LNCaP clone FGC (cell line): ENCODE measurements at places on chromosomes 1 and 21.
A peak's percentile ranks its signal among the peaks of the same experiment; 100 is the strongest.

DNA sequence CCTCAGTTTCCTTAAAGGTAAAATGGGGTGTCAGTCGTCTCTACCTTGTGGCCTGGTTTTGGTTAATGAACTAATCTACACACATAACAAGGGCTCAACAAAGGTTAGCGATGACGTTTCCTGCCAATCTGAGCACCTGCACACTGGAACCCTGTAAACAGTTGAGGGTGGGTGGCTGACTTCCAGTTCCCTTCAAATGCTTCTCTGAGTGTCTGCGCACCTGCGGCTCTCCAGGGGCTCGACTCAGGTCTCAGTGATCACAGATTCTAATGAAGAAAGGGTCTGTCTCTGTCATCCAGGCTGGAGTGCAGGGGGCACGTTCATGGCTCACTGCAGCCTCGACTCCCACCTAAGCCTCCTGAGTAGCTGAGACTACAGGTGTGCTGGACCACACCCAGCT is 3.3 kb upstream of the AGPAT3 start:
- DNase-seq = no peak

DNA sequence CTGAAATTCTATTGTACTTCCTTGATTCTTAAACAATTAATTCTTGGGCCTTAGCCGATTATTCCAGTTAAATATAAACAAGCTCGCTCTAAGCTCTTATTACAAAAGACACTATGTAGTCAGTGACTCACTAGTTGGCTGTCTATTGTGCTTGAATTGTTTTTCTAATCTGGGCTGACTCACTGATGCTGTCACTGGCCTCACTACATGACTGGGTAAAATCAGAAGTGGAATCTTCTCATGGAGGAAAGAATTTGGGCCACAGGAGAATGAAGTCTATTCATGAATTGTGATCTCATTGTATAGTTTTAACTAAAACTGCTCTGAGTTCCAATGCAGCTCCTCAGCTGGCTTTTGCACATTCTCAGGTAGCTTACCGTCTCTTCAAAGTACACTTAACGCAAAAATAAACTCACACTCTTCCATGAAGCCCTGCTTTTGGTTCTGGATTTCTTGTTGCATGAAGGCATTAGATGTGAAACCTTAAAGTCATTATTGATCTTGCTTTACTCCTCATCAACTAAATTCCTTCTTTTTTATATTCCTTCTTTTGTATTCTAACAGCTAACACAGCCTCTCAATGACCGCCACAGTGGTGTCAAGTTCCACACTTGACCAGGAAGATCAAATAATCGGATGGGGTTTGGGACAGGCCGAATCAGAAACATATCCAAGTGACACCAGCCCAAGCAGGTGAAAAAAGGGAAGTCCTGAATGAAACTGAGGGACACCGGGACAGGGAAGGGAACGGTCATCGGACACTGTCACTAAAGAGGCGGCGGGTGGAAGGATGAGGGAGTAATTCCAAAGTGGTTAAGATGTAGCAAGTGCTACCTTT is 80.9 kb upstream of the LBR start:
- DNase-seq = peak; percentile 94

DNA sequence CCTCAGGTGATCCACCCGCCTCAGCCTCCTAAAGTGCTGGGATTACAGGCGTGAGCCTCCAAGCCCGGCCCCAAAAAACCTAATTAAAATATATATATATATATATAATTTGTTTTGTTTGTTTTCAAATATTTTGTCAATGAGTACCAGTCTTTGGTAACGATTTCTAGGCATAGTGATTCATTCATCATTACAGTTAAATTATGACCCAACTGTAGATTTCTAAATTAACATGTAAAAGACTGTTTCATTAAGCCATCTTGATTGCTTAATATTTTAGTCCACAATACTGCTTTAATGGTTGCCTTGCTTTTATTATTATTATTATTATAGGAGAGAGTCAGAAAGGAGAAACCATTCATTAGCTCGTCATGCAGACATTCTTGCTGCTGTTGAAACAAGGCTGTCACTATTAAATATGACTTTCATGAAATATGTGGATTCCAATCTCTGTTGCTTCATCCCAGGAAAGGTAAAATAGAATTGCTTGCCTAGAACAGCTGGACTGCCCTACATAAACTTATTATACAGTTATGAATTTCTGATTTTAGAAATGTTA is 19.9 kb downstream of the FBXO28 start:
- DNase-seq = no peak

GRCh38 chr21:24759348-24760075 is 847.8 kb downstream of the MRPL39 start:
- no peak for DNase-seq

- no peak for DNase-seq
Observed at GRCh38 chr1:152919071-152919470, 10.7 kb downstream of the IVL start.

- peak; percentile 13 for DNase-seq
Observed at GRCh38 chr21:27036736-27037301, 69.9 kb upstream of the ADAMTS5 start.

GRCh38 chr1:17405898-17406759 is 33.3 kb downstream of the RCC2 start:
- DNase-seq = no peak

DNA sequence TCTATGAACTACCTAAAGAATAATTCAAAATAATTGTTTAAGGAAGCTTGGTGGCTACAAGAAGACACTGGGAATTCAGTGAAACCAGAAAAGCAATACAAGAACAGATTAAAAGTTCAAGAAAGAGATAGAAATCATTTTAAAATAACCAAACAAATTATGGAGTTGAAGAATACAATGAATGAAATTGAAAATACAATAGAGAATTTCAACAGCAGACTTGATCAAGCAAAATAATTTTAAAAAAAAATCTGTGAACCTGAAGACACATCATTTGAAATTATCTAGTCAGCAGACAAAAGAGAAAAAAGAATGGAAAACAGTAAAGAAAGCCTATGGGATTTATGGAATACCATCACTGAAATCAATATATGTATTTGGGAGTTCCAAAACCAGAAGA is 31.2 kb upstream of the WNT2B start:
- no peak for DNase-seq

DNA sequence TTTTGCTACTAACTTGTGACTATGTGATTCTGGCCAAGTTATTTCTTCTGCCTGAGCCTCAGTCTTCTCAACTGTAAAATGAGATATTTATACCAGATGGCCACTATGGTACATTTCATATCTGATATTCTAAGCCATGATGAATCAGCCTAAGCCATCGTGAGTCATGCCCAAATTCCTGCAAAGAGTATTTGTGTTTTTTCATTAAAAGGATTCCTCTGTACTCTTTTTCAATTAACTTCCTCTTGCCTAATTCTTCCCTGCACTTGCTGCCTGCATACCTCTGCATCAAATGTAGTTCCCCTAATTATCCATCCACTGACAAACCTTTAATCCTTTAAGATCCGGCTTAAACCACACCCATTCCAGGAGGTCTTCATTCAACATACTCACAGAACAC is 575.1 kb upstream of the BEND5 start:
- no peak for DNase-seq

DNA sequence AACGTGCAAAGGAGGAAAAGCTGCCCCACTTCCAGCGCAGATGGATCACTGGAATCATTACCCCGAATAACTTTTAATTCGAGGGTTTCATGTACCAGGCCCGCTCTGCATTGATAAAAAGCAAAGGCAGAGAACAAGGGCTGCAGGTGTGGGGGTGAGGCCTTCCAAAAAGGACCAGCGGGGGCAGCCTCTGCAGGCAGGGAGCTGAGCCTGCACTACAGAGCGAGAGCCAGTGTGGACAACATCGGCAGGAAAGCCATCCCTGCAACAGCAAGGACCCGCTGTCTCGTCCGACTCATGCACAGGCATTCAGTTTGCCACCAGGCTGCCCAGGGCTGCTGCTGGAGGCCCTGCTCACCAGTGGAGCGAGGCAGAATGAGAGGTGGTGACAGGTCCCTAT is 27.1 kb upstream of the AJAP1 start:
- no peak for DNase-seq

GRCh38 chr1:13517193-13517812 is 3.5 kb upstream of the LRRC38 start:
- no peak for DNase-seq

DNA sequence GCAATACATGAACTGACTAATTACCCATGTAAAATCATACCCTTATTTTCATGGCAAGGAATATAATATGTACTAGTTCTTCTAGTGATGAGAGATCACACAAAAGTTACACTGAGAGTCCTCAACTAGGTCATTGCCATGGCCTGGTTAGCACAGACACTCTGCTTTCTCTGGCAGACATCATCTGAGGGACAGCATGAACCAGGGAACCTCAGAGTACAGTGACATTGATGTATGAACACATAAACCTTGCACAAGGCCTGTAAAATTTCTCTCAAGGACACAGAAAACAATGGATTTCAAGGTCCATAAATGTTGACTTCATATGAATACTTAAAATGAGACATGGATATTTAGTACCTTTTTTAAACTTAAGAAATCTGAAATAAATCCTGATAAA is 108.8 kb upstream of the MAGI3 start:
- DNase-seq = no peak

- DNase-seq = no peak
Observed at GRCh38 chr1:220398238-220398637, 126.0 kb upstream of the RAB3GAP2 start.

DNA sequence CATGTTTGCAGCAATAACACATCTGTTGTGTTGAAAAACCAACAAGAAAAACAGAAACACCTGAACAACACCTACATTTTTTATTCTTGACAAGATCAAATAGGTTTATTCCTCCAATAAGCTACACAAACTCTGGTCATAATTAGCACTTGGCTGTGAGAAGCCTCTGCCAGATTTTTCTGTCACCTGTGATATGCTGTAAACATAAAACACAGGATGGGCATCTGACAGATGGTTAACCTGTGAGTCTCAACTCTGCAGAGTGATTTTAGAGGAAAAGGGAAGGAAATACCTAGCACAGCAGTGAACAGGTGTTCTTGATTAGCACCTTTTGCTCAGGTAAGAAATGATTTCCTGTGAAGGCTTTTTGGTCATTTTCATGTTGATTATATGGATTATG is 175.4 kb upstream of the COA6 start:
- no peak for DNase-seq

GRCh38 chr1:240808381-240808780 is 196.4 kb upstream of the GREM2 start:
- DNase-seq = no peak

GRCh38 chr1:48680411-48681035 is 96.2 kb downstream of the BEND5 start:
- DNase-seq = no peak

- no peak for DNase-seq
Observed at GRCh38 chr1:238998577-238998976, 387.8 kb upstream of the CHRM3 start.

GRCh38 chr1:33637846-33638440 is 165.5 kb downstream of the ZSCAN20 start:
- DNase-seq = no peak

GRCh38 chr1:15154480-15155036 is 1.0 kb downstream of the TMEM51 start:
- DNase-seq = no peak

- no peak for DNase-seq
Observed at GRCh38 chr1:182413969-182414368, 13.5 kb upstream of the TEDDM1 start.

DNA sequence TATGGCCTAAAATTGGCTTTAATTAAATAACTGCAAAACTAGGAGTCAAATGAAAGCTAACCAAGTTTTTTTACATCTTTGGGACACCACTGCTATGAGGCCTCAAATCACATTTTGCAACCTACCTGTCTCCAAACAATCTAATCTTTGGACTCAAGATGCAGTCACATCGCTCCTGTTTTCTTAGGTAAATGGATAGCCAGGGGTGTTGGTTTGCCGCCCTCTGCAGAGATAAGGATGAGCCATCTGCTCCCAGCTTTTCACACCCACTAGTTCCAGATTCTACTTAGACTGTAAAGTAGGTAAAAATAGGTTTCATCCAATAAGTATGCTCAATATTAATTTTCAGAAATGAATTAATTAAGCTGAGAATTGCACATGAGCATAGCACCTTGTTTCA is 456.5 kb downstream of the KIF26B start:
- DNase-seq = no peak

DNA sequence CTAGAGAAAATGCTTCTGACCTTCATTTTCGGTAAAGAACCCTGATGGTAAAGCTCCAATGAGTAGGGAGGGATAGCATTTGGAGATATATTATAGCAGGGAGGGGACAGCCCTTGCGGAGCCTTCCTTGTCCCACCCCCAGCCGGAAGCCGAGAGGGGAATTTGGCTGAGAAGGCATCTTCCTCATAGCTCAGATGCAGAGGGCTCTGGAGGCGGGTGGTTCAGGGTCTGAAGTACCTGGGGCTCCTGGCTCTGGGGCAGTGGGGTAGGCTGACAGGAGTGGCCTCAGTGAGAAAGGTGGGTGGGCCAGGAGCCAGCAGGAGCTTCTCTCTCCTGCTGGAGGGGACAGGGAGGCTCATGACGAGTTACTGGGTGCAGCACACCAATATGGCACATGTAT is 88.0 kb upstream of the IFFO2 start:
- no peak for DNase-seq

- DNase-seq = no peak
Observed at GRCh38 chr1:64908575-64908974, 57.8 kb downstream of the JAK1 start.

DNA sequence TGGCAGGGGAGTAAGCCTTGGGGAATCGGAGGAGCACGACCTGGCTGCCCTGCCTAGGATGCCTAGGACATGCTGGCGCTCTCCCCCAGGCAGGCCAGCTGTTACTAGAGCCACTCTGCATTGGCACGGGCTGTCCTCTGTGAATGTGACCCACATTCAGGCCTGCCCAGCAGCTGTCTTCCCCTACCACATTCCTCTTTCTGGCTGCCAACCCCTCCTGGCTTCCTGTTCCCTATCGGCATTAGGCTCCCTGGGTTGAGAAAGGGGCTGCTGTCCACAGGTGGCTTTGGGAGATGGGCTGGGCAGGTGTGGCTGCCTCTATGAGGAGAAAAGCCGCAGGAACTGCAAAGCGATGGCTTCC is 2.3 kb upstream of the NFASC start:
- DNase-seq = no peak

GRCh38 chr1:25150985-25151495 is 81.3 kb downstream of the SYF2 start:
- DNase-seq = no peak

DNA sequence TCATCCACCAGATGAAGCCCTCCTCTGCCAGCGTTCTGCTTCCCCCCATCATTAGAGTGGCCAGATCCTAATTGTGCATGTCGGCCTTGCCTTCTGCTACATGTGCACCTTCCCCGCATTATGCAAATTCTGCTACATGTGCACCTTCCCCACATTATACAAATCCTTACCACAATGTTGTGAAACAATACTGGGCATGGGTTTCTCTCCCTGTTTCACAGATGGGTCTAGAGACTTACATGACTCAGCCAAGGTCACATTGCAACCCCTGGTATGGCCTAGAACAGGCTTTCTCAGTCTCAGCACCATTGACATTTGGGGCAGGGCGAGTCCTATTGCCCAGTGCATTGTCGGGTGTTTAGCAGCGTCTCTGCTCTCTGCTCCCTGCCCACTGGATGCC is 1.0 kb upstream of the CELA2A start:
- DNase-seq = no peak

GRCh38 chr1:197984289-197984688 is 67.1 kb downstream of the LHX9 start:
- DNase-seq = no peak

GRCh38 chr1:37817481-37817880 is 9.5 kb upstream of the YRDC start:
- DNase-seq = peak; percentile 84
